ENCODE measurements at places on chromosomes 11 and 22. TPM values are rescaled to one million over a fixed set of nuclear protein-coding genes. Genes with fewer than 3 reads are reported as not detected.
A peak's percentile ranks its signal among the peaks of the same experiment; 100 is the strongest.

The OR10A2 gene
- not detected for polyA plus RNA-seq

The PRDM11 gene
- polyA plus RNA-seq: 26.6 TPM

The LGR4 gene
- polyA plus RNA-seq: not detected

The LIF gene
- polyA plus RNA-seq: 4.1 TPM

The SLC22A25 gene
- polyA plus RNA-seq: 0.27 TPM

The CARNS1 gene
- polyA plus RNA-seq: 42.1 TPM

DNA sequence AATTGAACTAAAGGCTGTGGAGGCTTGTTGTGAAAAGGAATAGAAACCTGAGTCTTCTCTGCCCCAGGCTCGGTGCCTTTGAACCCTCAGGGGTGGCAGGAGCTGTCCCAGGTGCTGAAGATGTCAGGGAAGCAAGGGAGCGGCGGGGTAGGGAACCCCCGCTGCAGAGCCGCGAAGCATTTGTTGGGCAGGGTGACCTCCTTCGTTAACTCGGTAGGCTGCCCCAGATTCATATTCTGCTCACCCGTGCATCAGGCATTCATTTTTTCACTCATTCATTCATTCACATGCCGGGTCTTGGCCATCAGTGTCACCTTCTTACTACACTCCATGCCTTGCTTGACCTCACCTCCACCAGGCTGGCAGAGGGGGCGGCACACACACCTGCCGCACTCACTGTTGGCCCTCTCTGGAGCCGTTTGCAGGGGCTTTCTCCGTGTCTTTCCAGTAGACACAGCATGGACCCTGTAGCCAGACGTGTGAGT, 618.9 kb downstream of the BRD1 start:
- DNase-seq: no peak

DNA sequence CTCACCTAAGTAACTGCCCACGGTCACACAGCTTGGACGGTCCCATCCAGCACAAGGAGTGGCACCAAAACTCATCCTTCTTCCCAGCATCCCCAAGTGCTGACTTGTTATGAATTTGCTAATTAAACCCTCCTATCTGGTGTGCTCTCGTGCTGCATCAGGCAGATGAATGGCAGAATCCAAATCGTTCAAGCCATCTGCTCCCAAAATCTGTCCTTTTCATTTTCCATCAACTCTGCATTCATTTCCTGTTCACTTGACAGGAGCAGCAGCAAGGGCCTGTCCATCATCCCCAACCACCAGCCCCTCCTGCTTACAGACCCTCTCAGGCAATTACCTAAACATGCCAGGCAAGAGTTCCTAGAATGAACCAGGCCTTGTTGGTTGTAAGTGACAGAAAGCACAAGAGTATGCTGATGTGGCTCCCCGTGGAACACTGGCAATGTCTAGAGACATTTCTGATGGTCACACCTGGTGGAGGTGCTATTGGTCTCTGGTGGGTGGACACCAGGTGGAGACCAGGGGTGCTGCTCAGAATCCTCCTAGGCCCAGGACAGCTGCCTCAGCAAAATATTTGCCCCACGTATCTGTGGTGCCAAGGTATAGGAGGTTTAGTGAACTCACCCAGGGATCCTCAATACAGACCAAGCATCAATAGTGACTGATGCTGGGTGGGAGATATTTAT, 832.5 kb downstream of the TBC1D22A start:
- no peak for DNase-seq

- no peak for DNase-seq
Observed at GRCh38 chr11:120316880-120317688, 8.0 kb upstream of the TLCD5 start.

DNA sequence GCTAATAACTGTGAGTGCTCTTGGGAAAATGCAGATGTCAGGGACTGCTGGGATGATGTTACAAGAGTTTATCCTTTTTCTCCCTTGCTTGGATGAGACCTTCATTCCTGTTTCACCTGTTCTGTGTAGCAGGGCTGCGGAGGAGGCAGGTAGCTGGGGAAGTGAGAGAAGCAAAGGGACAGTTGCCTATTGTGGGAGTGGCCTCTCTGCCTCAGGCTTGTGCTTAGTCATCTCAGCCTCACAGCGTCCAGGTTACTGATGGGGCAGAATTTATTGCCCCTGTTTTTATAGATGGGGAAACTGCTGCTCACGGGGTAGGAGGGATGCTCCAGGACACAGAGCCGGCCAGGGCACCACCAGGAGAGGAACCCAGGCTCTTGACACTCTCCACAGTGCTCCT, 1.7 kb downstream of the STX3 start:
- DNase-seq: no peak

GRCh38 chr22:33427461-33427860, 369.3 kb upstream of the SYN3 start:
- no peak for DNase-seq

GRCh38 chr11:13140873-13141655, 131.9 kb downstream of the RASSF10 start:
- DNase-seq: no peak

DNA sequence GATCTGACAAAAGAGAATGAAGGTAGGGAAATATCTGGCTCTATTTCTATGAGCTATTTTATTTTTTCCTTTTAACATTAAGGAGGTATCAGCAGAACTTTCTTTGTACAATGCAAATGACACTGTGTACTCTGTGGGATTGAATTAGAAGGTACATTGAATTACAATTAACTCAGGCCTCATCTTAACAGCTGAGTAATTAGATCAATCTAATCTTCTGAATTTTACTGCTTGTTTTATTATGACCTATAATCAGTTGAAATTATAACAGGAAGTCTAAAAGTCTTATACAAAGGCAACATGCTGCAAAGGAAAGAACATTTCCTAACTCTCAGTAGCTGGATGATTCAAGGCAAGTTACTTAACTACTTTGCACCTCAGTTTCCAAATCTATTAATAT, 69.8 kb downstream of the RELT start:
- DNase-seq: no peak

DNA sequence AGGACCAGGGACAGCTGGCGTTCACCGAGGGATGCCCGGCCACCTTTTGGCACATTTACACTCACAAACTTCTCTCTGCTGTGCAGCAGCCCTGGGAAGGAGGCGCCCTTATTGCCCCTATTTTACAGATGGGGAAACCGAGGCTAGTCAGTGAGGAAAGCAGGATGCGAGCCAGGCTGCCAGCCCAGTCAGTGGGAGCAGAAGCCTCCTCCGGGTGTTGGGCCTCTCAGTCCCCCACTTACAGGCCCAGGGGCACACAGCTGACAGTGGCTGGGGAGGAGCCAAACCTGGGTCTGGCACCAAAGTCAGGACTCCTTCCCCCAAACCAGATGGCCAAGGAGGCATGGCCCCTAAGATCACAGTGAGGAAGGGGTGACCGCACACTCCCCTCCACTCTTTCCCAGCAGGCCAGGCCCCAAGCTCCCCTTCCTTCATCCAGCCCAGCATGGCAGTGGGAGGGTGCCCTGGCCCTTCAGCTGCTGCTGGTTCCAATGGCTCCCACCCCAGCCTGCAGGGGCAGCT, 121.4 kb upstream of the ANO1 start:
- no peak for DNase-seq

- DNase-seq: no peak
Observed at GRCh38 chr11:70339066-70339465, 59.3 kb upstream of the CTTN start.

GRCh38 chr11:129315781-129316579, 59.7 kb upstream of the BARX2 start:
- no peak for DNase-seq

- no peak for DNase-seq
Observed at GRCh38 chr11:71183878-71184277, 68.5 kb downstream of the SHANK2 start.

GRCh38 chr11:19558189-19558986, 154.2 kb upstream of the NAV2 start:
- no peak for DNase-seq

GRCh38 chr11:119121811-119122124, 388 bp downstream of the HINFP start:
- DNase-seq: no peak

DNA sequence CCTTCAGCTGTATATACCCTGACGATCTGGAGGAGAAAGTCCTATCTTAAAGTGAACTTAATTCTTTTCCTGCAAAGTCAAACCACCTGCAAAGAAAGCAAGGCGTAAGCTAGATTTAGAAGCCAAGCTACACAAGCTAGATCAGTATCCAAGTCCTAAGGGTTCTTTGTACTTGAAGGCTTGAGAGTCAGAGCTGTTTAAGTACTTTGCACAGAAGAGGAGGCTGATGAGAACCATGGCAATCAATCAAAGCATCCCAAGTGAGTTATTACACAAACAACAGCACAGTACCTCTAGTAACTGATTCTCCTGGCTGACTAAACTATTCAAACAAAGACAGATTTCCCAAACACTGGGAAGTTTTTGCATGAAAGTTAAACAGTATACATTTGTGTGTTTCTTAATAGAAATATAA, 1.9 kb downstream of the CDON start:
- peak; percentile 64 for DNase-seq

- DNase-seq: peak; percentile 62
Observed at GRCh38 chr22:44325718-44326490, 13.2 kb upstream of the SHISAL1 start.

- DNase-seq: no peak
Observed at GRCh38 chr22:28743852-28744251, 2.0 kb downstream of the HSCB start.

DNA sequence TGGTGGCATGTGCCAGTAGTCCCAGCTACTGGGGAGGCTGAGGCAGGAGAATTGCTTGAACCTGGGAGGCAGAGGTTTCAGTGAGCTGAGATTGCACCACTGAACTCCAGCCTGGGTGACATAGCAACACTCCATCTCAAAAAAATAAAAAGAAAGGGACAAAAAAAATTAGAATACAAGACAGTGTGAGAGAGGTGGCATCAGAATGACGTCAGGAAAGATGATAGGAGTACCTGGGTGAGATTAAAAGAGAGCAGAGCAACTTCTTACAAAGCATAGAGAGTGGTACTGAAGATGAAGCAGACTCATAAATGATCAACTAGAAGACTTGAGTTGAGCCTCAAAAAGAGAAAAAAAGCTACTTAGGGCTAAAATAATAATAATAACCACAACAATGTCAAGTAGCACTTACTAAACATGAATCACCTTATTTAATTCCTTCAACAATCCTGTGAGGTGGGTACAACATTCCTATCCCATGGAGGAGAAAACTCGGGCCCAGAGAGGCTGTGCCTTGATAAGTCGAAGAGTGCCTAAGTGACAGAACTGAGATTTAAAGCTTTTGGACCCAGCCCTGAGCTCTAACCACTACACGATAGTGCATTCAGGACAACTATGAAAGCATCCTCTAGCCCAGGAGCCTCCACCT, 5.2 kb upstream of the SLN start:
- DNase-seq: no peak

Data from muscle of arm (tissue), 14 donors.